ENCODE measurements at places on chromosomes 4 and X.

GRCh38 chrX:50157545-50158135 lies 43.2 kb downstream of the AKAP4 start:
- DNase-seq = no peak

DNA sequence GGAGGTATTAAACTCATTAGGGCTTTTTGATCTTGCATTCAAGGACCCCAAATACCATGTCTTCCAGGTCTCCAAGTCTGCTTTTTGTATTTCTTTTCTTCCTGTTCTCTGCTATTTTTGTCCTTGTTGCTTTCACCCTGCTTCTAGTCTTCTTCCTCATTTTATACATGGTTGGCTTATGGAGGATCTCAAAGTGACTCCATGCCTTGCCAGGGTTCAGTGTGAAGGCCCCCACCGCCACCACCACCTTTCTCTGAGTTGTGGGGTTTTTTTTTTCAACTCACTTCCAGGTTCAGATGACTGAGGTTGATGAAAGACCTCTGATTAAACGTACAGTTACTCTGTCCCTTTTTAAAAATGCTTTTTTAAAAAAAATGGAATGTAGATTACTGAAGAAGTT lies 96.3 kb downstream of the MAML3 start:
- DNase-seq = no peak

DNA sequence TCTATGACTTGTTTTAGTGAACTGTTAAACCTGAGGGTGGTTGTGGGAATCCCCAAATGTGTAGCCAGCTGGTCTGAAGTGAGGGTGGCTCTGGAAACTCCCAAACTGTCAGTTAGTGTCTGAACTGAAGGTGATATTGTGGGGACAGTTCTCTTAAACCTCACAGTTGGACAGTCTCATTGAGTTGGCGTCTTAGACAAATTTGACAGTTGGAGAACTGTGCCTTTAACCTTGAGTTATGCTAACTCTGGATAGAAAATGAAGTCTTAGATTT lies 20.7 kb upstream of the CTSO start:
- no peak for DNase-seq

GRCh38 chr4:17188125-17188524 lies 289.7 kb upstream of the LDB2 start:
- DNase-seq = no peak

- DNase-seq = no peak
Measured at GRCh38 chr4:11402192-11402591, 26.5 kb downstream of the HS3ST1 start.

GRCh38 chrX:2325076-2325784 lies 175.5 kb downstream of the DHRSX start:
- DNase-seq = peak; percentile 44

DNA sequence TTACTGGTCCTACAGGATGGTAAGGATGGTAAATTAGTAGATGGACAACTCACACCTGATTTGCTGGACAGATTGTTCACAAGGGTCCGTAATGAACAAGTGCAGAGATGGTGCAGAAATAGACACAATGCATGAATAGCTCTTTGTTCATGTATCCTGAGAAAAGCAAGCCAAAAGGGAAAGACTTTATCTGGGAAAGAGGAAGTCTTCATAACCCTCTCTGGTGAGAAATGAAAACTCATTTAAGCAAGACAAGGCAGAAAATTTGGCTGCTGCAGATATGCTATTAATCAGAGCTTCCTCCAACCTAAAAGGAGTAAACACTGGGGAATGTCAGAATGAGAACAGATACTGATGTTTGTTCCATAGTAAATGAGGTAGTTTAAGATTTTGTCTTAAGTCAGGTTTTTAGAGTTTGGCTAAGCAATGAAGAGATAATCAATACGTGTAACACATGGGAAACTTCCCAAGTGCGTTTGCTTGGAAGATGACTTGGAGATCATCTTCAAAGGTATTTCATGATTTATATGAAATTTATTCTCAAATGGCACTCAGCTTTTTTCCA lies 152.4 kb upstream of the BMPR1B start:
- no peak for DNase-seq

DNA sequence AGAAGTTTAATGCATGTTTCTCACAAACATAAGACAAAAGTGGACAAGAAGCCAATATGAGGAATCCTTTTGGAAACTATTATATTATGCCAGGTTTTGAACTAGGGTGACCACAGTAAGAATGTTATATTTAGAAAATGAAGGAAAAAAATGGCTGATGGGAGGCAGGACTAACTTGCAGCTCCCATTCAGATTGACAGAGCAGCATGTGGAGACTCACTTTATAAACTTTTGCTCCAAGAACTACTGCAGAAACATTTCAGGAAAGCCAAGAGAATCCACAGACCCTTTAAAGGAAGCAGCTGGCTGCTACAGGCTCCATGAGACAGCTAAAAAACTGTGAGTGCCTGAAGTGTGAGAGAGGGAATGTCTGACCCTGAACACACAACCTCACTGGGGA lies 738.6 kb upstream of the GRIA3 start:
- DNase-seq = no peak

DNA sequence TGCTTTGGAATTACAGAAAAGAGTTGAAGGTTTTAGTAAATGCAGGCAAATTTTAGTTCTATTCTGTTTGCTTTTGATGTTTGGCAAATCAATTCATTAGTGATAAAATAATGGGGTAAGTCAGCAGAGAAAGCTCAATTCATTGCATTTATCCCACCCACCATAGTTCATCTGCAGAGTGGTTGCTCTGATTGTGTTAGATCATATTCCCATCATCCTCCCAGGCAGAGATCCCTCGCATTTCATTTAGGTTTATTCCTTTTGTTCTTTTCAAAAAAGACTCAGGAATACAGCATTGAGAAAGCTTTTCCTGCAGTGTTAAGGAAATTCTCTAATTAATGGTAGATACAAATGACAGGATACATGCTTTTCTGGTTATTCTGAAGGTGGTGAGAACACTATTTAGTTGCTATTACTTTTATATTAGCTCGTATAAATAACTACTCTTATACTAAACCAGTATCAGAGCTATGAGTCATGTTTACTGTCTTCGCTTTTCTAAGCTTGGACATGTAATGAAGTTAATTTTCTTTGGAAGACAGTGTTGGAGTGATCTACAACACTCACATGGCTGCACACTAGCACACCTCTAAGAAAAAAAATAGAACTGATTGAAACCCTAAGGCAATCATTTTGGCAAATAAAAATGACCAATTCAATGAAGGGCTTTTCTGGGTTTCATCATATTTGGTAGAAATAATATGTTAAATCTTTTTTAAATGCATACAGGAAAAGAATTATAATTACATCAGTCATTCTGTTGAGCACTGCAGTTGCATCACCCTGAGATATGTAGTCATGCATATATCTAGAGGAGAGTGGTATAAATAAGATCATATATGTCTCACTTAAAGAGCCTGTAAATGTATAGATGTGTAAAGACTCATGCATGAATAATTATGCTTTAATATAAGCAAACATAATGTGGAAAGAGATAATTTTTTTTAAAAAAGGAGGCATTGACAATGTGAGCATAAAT lies 351.6 kb downstream of the PCDH7 start:
- DNase-seq = no peak

DNA sequence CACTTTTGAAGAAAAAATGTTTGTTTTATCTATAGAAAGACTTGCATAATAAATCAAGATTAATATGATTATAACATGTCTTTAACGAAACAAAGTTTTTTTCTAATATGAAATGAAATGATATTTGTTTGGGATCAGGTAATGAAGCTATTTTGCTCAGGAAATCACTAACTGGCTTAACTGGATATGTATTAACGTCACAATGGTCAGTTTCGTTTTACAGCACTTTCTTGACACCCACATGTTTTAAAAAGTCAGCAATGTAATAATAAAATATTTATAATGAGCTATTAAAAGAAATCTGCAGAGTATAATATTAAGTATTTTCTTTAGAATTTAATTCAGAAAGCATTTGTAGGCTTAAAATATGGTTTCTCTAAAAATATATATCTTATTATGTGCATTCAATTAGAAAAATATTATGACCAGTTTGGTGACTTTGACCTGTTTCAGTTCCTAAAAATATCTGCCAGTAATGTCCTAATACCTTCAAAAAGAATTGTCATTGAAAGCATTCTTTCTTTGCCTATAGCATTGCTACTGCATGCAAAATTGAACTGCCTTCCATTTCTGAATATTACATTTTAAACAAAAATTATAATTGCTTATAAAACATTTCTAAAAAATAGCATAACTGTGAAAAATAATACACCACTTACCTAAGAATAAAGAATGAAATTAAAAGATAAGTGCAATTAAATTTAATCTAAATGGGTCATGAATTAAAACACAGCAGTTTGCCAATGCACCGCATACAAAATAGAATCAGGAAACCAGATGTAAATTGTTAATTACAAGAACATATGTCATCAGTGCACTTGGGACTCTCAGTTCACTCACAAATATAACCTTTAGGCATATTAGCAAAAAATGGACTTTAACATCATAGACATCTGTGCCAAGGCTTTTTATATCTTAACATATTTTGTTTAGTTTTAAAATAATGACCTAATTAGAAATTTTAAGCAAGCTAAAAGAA lies 31.6 kb downstream of the TIGD2 start:
- no peak for DNase-seq

GRCh38 chrX:44099366-44099765 lies 126.2 kb upstream of the NDP start:
- no peak for DNase-seq

- DNase-seq = no peak
Measured at GRCh38 chrX:153392642-153393321, 8.4 kb downstream of the PNMA6E start.

- DNase-seq = no peak
Measured at GRCh38 chrX:70042399-70043371, 7.1 kb downstream of the AWAT2 start.

DNA sequence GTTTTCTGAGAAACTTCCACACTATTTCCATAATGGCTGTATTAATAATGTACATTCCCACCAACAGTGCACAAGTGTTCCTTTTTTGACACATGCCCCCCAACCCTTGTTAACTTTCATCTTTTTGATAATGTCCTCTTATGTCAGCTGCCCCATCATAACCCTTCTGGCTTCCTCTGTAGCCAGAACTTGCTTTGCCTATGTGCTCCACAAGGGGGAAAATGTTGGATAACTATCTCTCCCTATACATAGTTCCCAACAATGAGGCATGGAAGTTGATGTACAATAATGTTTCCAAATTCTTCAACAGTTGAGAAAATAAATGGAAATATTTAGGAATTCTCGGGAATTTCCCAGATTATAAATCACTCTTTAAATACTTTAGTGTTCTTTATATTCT lies 142.9 kb downstream of the ASB9 start:
- DNase-seq = no peak

GRCh38 chr4:71866212-71866885 lies 82.5 kb upstream of the GC start:
- DNase-seq = no peak

DNA sequence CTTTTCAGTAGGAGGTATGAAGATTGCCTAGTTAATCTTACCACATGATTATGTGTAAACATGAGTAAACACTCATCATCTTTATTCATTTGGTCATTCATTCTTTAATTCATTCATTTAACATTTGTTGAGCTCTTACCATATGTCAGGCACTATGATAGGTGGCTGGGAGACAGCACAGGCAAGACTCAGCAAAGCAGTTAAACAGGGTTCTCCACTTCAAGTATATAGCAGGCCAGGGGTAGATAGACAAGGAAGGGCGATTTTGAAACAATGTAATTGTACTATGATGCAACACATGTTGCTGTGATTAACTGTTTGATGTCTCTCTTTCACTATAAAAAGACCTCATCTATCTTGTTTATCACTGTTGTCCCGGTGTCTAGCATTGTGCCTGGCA lies 84.3 kb upstream of the GPR101 start:
- DNase-seq = no peak

- no peak for DNase-seq
Measured at GRCh38 chr4:61827907-61828391, 627.8 kb downstream of the ADGRL3 start.

DNA sequence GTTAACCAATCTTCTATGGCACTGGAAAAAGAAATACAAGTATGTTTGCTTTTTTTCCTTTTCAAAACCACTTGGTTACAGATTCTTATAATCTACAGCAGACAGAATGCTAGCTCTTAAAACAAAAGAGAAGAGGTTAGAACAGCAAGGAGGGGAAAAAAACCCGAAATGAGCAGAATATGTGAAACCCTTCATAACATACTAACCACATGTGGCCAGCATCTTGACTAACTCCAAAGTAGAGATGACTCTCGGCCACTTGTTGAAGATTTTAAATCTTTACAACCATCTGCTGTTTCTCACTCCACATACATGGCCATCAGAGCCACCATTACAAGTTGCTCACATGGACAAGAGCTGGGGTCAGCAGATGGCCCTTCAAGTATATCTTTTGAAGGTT lies 100.3 kb downstream of the PAPSS1 start:
- peak; percentile 25 for DNase-seq

Data from AG20443 (cell line).